ENCODE measurements at places on chromosomes 4 and X.

DNA sequence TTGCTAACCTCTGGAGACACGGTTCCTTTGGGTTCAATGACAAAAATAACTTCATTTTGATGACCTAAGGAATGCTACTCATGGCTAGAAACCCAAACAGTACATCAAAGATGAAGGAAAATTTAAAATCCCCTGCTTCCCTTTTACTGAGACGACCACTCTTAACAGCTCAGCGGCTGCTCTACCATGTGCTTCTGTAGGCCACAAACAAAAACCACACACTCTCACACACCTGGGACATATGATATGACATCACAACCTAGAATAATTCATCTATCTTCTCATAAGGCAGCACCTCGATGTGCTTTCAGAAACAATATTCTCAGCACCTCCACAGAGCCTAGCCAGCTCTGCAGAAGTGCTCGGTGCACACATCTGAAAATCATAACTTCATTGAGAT lies 34.7 kb downstream of the ABLIM2 start:
- DNase-seq, result no peak

- DNase-seq, result no peak
Observed at GRCh38 chr4:92231511-92231910, 72.3 kb upstream of the GRID2 start.

DNA sequence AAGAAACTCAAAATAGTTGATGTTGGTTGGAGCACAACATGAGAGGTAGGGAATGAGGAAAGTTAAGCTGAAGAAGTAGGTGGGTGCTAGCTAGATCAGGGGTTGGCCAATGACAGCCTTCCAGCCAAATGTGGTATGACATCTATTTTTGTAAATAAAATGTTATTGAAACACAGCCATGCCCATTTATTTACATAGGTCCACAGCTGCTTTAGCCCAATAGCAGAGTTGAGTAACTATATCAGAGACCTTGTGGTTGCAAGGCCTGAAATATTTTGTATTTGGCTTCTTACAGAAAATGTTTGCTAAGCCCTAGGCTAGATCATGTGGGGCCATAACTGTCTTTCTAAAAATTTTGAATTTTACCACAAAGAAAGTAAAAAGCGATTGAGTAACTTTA lies 234.9 kb upstream of the CTSO start:
- DNase-seq, result no peak

GRCh38 chrX:17024886-17025285 lies 78.4 kb downstream of the REPS2 start:
- DNase-seq, result no peak

- no peak for DNase-seq
Observed at GRCh38 chrX:141857479-141857878, 19.4 kb downstream of the MAGEC3 start.

DNA sequence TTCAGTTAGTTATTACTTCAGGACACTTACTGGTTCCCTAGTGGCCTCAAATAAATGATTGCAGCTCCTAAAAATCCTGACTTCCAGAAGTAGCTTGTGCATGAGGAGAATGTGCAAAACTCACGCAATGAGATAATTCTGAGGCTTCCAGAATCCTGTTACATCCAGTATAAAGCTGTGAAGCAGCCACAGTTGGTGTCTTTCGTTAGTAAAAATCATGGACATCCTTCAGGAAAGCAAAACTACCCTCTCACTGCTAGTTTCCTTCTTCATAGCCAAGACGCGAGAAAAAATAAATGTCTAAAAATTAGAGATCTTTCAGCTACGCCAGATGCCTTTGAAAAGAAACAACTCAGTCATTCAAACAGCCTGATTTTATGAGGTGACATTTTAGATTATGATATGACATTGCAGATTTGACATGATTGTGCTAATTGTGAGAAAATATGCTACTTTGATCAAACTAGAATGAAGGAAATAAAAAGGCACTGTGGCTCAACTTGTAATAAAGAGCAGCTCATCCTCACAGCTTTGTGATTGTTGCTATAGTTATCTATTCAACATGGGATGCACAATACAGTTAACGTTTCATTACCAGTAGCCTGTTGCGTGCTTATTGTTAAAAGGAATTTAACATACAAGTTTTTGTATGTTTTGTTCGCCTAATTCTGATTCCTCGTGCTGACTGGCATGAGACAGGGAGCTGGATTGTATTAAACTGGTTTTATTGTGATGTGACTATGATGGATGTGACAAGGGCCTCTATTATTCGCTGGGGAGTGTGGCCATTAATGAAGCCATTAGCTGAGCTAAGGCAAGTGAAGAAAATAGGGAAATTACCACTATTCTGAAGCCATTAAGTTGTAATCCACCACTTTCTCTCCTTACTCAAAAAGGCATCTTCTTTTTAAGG lies 40.5 kb downstream of the AFF2 start:
- no peak for DNase-seq

GRCh38 chr4:41396214-41396613 lies 139.5 kb downstream of the UCHL1 start:
- no peak for DNase-seq
